Stimulated activated CD8-positive, alpha-beta memory T cell treated with anti-CD3 and anti-CD28 coated beads, Interleukin-2, amount 100 ng/mL, for 1 hour (primary cell): ENCODE measurements at places on chromosomes 2 and 18.

- no peak for DNase-seq
Measured at GRCh38 chr2:199992296-199992695, 36.9 kb downstream of the MAIP1 start.

DNA sequence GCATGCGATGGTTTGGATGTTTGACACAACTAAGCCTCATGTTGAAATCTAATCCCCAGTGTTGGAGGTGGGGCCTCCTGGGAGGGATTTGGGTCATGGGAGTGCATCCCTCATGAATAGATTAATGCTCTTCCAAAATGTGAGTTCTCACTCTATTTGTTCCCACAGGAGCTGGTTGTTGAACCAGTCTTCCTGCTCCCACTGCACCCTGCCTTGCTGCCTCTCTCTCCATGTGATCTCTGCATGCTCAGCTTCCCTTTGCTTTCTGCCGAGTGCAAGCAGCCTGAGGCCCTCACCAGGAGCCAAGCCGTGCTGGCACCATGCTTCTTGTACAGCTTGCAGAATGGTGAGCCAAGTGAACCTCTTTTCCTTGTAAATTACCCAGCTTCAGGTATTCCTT, 206.8 kb downstream of the VAPA start:
- DNase-seq, result no peak

- no peak for DNase-seq
Measured at GRCh38 chr2:28271919-28272250, 120.8 kb upstream of the FOSL2 start.

GRCh38 chr2:28624793-28625701, 126.6 kb upstream of the PPP1CB start:
- peak; percentile 15 for DNase-seq

GRCh38 chr2:10371441-10372196, 68.9 kb downstream of the HPCAL1 start:
- no peak for DNase-seq

- no peak for DNase-seq
Measured at GRCh38 chr18:11658989-11659388, 30.1 kb upstream of the GNAL start.

GRCh38 chr2:174635776-174636404, 38.3 kb upstream of the WIPF1 start:
- no peak for DNase-seq

- DNase-seq, result no peak
Measured at GRCh38 chr2:138744713-138745112, 35.5 kb downstream of the NXPH2 start.

DNA sequence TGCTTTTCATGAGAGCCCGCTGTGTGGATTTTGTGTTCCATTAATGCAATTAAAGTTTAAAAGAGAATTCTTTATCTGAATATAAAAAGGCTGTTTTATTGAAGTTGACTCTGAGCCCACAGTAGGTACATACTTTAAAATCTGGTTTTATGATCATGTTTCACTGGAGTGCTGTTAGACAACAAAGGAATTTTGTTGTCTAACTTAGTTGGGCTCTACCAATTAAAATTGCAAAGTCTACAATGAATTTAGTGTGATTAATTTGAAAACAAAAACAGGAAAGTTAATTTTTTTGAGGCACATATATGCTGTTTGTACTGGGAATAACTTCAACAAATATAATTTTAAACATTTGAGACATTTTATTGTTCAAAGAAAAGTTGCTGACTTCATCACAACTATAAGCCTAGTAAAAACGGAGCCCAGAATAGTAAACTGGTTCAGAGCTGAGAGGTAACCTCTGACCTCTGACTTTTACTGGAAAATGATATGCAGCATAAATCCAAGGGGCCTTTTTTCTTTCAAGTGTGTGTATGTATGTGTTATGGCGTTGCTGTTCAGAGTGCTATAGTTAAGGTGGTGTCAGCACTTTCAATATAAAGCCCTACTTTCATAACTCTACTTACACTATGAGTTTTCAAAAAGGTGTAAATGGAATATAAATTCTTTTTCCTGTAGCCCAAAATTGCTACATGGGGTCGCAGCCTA, 30.2 kb downstream of the MEIS1 start:
- no peak for DNase-seq
